Tracheal epithelial cell (primary cell): ENCODE measurements at places on chromosomes 11 and 22. TPM values are rescaled to one million over a fixed set of nuclear protein-coding genes. Genes with fewer than 3 reads are reported as not detected.

Gene AIFM3
- total RNA-seq = 1.9 and 3.0 TPM in 2 replicates

Gene PAX6
- total RNA-seq = 0.96 TPM in 1 of 2 replicates, not detected in the other

Gene P4HA3
- 2.7 TPM in 1 of 2 replicates, not detected in the other for total RNA-seq

Gene LIF
- 0.21 and 28.9 TPM in 2 replicates for total RNA-seq

Gene HSPA8
- total RNA-seq = 1,324 and 1,325 TPM in 2 replicates

Gene SSH3
- total RNA-seq = 36.6 and 69.7 TPM in 2 replicates

Gene SLC5A1
- 1.5 and 1.7 TPM in 2 replicates for total RNA-seq

Gene DCDC1
- total RNA-seq = under 0.01 and 0.21 TPM in 2 replicates

Gene MYO7A
- total RNA-seq = under 0.01 and 0.24 TPM in 2 replicates

Gene OR4A16
- not detected in 2 replicates for total RNA-seq

Gene ART1
- not detected in 2 replicates for total RNA-seq

Gene OR8J1
- not detected in 2 replicates for total RNA-seq

Gene MMP13
- not detected in 2 replicates for total RNA-seq

Gene DRICH1
- not detected in 2 replicates for total RNA-seq

Gene LARGE2
- total RNA-seq = 8.2 and 11.7 TPM in 2 replicates

Gene CTSW
- not detected in 2 replicates for total RNA-seq

Gene RBX1
- total RNA-seq = 37.7 and 61.2 TPM in 2 replicates

Gene MLC1
- total RNA-seq = under 0.01 and 0.72 TPM in 2 replicates

Gene OR56A4
- not detected in 2 replicates for total RNA-seq

Gene HPX
- total RNA-seq = 0.85 TPM in 1 of 2 replicates, not detected in the other

Gene PYGM
- total RNA-seq = 0.21 TPM in 1 of 2 replicates, not detected in the other

Gene TUBA8
- not detected in 2 replicates for total RNA-seq

Gene MAML2
- 1.1 and 2.2 TPM in 2 replicates for total RNA-seq

Gene CNTF
- total RNA-seq = 0.48 and 2.1 TPM in 2 replicates
